Right kidney (tissue), 9 donors: ENCODE measurements at places on chromosomes 16 and 17.

DNA sequence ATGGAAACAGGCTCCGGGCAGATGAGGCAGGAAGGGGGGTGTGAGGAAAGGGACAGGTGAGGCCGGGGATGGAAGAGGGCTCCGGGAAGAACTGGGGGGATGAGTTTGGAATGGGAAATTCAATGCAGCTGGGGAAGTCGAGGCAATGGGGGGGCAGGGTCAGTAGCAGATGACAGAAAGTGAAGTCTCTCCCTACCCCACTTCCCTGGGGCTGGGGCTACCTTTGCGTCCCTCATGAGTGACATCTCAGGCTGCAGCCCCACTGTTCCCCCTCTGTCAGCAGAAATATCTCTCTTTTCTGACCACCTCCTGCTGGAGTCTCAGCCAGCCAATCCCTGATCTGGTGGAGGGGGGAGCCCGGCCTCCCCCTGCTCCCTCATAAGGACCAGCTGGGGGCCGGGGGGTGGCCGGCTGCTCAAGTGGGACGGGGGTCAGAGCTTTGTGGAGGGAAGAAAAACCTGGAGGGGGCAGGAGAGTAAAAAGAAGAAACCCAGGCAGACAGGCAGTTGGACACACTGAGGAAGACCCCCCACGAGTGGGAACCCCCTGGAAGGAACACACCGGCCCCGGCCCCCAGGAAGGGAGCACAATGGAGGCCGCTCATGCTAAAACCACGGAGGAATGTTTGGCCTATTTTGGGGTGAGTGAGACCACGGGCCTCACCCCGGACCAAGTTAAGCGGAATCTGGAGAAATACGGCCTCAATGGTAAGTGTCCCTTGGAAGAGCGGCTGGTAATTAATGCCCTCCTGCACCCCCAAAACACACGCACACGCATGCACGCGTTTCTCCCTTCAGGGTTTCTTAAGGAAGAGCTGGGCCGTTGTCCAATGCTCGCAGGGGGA is at the start of gene ATP2A1:
ATP2A1 (plus strand) TSS at position 406 of the 844 bp plus-strand sequence; CDS start at position 590, 184 bp downstream.
- DNase-seq = no peak

- no peak for DNase-seq
Measured at GRCh38 chr17:72613806-72614292, 478.6 kb downstream of the SLC39A11 start.

- DNase-seq = no peak
Measured at GRCh38 chr17:36742267-36743000, 141.1 kb downstream of the MRM1 start.

GRCh38 chr17:80382956-80383355 is 32.0 kb upstream of the ENDOV start:
- no peak for DNase-seq

- no peak for DNase-seq
Measured at GRCh38 chr16:81537721-81538561, 93.3 kb downstream of the CMIP start.
